ENCODE measurements at places on chromosomes 16 and 17.

- DNase-seq = peak; percentile 91
Measured at GRCh38 chr16:66977341-66978113, 10.9 kb upstream of the CES4A start.

DNA sequence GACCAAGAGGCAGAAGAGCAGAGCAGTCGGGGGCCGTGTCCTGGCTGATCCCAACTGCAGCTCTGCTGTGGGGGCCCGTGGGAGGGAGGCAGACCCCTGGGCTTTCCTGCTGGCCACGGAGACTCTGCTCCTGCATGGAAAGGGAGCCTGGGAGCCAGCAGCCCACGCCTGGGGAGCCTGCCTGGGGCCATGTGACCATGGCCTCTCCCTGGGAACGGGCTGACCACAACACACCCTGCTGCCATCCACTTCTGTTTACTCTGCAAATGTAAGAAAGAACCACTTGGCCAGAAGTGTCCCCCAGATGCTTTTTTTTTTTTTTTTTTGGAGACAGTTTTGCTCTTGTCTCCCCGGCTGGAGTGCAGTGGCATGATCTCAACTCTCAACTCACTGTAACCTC lies 2.0 kb upstream of the TEDC2 start:
- no peak for DNase-seq

DNA sequence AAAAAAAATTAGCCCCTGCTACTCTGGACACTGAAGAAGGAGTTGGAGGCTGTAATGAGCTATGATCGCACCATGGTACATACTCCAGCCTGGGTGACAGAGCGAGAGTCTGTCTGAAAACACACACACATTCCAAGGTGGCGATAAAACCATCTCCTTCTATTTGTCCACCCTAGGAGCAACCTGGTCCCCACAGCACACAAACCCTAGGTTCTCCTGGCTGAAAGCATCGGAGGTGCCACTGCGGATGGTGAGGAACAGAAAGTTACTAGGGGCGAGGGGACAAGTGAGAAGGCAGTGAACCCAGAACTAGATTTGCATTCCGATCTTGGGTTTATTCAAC lies 1.4 kb upstream of the ECI1 start:
- DNase-seq = no peak

DNA sequence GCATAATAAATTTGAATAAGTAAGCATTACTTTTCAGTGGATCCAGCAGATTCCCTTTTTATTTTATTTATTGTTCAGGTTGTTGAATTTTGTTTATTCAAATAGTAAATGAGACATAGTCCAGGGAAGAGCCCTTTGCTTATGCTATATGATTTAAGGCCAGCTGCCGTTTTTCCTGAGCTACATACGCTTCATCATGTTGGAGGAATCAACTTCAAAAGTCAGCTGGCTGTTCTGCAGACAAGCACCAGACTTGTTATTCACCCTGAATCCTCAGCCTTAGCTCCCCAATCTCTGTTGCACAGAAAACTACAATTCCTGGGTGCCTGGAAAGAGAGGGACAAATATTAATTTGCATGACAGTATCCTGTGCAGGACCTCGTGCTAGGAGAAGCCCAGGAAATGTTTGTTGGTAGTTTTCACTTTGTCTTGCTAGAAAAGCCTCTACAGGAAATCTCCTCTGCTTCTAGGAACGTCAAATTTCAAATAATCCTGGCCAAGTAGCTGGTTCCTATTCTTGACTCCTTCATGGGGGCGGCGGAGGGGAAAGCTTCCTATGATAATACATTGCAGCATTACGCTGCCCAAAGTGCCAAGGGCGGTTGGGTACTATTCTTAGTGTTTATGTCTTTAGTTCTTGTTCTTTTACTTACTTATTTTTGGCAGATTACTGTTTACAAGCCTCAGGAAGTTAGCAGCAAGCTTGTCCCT lies 101.6 kb downstream of the PRKCA start:
- DNase-seq = no peak

DNA sequence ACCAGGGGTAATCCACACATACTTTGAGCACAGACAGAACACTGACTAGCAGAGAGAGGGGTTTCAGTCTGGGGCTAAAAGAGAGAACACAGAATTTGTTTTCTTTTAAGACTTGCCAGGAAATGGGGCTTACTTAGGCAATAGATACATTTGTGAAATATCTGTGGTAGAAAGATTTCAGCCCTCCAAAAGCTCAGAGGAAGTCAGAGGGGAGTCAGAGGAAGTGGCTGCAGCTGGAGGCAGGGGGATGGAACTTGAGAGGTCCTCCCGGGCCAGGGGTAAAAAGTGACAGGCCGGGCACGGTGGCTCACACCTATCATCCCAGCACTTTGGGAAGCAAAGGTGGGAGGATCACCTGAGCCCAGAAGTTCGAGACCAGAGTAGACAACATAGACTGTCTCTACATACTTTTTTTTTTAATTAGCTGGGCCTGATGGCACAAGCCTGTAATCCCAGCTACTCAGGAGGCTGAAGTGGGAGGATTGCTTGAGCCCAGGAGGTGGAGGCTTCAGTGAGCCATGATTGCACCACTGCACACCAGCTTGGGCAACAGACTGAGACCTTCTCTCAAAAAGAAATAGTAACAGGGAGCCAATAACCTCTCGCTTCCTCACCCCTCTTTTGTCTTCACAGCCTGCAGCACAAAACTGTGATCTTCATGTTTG lies 49.9 kb downstream of the NLRC5 start:
- DNase-seq = peak; percentile 42

GRCh38 chr17:39018267-39019134 lies 51.3 kb upstream of the FBXO47 start:
- no peak for DNase-seq

DNA sequence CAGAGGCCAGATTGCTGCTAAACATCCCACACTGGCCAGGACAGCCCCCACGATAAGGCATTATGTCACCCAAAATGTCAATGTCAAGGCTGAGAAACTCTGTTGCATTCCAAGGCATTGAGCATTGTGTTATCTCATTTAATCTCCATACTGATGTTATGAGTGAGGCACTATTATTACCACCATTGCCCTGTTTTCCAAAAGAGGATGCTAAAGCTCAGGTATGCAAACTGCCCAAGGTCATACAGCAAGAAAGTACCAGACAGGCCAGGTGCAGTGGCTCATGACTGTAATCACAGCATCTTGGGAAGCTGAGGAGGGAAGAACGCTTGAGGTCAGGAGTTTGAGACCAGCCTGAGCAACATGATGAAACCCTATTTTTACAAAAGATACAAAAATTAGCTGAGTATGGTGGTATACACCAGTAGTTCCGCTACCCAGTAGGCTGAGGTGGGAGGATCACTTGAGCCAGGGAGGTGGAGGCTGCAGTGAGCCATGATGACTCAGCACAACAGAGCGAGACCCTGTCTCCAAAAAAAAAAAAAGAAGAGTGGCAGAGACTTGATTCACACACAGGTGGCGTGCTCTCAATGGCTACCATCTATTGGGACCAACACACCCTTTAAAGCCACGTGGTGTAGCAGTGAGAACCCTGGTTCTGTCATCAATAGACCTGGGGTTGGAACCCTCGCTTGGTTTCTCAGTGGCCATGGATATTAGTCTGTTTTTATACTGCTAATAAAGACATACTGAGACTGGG lies 58.8 kb upstream of the GRIN2A start:
- DNase-seq = no peak

- peak; percentile 85 for DNase-seq
Measured at GRCh38 chr17:18261146-18261515, 669 bp downstream of the MIEF2 start.

DNA sequence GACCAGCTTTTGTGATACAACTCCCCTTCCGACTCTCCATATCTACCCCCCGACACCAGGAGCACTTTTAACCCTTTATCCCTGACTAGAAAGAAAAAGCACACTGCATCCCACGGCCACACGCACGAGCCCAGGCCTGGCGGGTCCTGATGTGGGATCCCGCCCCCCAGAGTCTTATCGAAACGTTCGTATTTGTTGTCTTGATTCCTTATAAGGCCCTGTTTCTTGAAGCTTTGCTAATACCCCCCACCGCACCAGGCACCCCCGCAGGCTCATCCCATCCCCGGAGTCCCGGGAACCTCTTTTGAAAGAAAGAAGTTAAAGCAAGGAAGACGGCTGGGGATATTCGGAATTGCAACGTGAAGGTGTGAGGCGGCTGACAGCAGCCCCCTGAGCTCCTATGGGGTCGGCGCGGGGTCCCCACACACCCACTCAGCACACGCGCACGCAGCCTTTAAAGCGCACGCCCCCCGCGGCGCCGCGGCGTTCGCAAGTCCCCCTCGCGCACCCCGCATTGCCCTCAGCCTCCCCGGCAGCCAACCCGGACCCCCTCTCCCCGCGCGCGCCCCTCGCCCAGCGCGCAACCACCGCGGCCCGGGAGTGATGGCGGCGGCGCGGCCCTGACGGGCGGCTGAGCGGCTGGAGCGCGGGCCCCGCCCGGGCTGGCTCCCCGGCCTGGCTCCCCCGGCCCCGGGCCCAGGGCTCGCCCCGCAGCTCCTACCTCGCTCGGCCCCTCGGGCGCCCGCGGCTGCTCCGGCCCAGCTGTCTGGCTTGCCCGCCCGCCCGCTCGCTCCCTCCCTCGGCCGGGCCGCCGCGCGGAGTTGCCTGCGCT lies 448 bp downstream of the STAT5B start:
- DNase-seq = peak; percentile 46

DNA sequence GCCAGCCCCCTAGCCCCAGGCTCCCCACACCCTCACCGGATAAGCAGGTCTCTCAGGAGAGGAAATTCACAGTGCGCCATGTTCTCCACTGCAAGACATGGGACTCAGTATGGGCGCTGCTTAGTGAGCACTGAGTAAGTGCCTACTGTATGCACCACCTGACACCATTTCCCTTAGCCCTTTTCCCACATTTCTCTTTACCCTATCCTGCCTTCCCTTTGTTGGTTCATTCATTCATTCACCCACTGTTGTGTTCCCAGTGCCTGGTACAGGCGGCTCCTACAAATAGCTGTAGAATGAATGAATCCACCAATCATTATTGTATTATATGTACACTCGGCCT lies 10.1 kb downstream of the SEPTIN12 start:
- DNase-seq = no peak

- DNase-seq = no peak
Measured at GRCh38 chr16:66447491-66447890, 20.4 kb downstream of the BEAN1 start.

DNA sequence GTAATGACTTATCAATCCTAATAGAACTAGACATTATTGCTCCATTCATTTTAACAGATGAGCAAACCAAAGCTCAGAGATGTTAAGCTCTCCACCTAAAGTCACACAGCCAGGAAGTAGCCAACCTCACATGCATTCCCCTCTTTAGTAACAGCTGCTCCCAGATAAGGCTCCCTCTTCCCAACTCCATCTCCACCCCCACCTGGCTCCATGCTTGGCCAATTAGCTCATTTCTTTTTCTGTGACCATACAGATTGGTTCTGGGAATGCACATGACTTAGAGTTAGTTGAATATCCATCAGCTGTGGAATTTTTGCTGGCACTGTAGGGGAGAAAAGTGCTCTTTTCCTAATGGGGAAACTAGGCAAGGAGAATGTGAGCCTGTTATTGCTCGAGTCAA lies 13.0 kb downstream of the CBLN1 start:
- no peak for DNase-seq

DNA sequence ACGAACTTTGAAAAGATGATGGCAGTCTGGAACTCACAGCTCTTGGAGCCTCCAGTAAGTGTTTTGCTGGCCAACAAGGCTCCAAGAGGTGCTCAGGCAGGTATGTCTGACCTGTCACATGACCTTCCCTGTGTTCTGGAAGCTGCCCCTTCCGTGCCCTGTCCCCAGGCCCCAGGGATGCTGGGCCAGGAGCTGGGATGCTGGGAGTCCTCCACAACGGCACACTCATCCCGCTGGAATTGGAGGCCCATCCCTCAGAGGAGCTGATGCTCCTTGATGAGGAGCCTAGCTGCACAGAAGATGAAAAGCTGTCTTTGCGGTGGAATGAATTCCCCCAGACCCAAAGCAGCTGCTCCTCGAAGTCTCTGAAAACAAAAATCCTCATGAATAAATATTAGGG lies 47.8 kb downstream of the HOXB1 start:
- DNase-seq = no peak

DNA sequence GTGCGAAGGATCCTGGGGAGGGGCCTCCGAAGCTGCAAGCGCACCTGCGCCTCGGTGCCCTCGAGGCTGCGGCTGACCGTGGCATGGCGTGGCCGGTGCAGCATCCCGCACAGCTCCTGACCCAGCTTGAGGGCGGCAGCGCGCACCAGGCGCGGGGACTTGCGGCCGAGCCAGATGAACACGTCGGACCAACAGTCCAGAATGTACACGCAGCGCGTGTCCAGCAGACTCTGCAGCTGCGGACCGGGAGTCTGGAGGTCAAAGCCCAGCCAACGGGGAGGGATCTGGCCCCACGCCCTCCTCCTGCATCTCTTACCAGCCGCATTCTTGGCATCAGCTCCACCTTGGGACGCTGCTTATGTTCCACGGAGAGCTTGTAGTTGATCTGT lies 10.9 kb downstream of the FLII start:
- DNase-seq = no peak

DNA sequence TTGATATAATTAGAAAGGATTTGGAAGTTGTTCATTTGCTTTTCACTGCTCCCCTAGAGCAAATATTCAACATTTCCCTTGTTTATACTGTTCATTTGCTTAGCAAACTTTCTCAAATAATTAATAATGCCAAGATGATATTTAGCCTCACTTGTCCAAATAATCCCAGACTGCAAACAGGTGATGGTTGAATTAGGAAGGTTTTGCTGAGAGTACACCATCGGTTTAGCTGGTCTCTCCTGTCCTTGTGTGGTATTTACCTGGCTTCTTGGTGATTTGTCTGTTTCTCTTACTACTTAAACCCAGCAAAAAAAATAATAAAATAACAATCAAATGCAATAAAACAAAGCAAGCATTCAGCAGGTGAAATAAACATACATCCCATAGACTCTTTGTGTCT lies 6.5 kb downstream of the KATNIP start:
- no peak for DNase-seq

DNA sequence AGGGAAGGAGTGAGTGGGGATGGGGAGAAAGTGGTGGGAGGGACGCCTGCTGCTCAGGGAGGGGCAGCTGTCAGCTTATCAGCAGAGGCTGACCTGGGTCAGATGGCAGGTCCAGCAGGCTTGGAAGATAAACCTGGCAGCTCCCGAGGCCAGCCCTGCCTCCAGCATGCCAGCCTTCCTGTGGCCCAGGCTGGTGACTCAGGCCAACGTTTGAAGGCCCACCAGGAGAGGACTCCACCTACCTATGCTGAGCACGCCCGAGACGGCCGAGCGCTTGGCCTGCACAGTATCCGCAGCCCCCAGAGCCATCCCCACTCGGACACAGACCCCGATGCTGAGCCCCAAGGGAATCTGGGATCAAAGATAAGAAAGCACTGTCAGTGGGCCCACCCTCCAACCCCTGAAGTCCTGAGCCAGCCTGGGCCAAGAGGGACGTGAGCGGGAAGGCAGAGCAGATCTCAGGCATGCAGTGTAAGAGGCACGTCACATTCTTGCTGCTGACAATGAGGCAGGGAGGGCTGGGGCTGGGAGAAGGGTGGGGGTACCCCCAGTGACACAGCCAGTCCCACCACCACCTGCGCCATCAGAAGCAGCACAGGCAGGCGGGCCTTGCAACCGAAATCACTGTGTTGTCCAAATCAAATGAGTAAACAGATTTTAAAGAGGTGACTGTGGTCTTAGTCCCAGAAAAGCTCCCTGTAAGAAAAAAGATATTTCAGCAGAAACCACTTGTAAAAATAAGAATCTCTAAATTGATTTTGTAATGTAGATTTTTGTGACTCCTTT lies 12.4 kb downstream of the SLC47A2 start:
- peak; percentile 17 for DNase-seq

GRCh38 chr16:73220836-73221235 lies 172.9 kb upstream of the ZFHX3 start:
- no peak for DNase-seq

- no peak for DNase-seq
Measured at GRCh38 chr16:57077714-57078113, 14.7 kb upstream of the CPNE2 start.

- no peak for DNase-seq
Measured at GRCh38 chr16:57531635-57532265, 4.6 kb downstream of the CCDC102A start.

All from GM13977 (cell line).